ENCODE measurements at places on chromosomes 5 and 9. TPM values are rescaled to one million over a fixed set of nuclear protein-coding genes. Genes with fewer than 3 reads are reported as not detected.

PFN3 gene
- total RNA-seq = not detected

VCAN gene
- total RNA-seq = 404 TPM

IFNA21 gene
- not detected for total RNA-seq

DNAJC18 gene
- 18.9 TPM for total RNA-seq

SMIM33 gene
- not detected for total RNA-seq

SPINK13 gene
- total RNA-seq = not detected

DNA sequence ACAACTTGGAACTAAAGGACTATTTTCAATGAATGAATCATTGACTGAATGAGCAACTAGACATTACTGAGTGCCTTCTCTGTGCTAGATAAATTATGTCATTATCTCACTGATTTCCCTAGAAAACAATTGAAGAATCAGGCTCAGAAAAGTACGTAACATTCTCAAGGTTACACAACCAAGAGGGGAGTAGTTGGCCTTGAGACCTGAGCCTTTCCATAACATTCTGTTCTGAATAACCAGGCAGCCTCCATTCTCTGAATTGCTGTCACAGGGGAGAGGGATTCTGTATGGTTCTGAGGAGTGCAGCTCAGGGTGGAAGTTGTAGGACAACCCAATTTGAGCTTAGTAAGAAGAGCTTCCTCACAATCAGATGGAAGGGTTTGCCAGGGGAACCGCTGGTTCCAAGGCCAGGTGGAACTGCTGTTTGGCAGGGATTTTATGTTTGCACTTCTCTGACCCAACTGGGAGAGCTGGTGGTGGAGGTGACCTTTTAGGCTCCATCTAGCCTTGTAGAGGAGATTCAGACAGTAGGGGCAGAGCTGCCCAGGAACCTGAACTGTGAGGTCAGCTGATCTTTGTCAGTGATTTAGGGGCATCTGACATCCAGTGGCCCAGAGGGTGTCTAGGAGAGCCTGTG is 16.3 kb downstream of the POLR1E start:
- no peak for DNase-seq
- peaks cover 59% of the 10 kb centered on the region for H3K36me3 ChIP-seq
- H3K27ac ChIP-seq = no peak overlapping the region

DNA sequence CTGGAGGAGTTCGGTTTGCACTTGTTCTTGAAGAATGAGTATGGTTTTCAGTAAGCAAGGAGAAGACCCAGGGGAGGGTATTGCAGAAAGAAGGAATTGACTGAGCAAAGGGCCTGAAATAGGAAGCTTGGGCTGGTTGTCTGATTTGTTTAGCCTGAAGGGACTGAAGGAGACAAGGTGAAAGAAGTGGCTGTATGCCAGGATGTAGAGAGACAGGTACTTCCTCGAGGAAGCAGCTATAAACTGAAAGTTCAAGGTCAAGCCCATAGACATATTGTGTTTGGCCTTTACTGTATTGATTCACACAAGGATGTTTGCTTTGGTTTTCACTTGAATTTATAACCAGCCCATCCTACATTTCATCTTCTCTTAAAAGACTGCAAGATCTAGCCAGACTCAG is 183.1 kb downstream of the PALM2AKAP2 start:
- DNase-seq = no peak
- no peak overlapping the region for H3K4me3 ChIP-seq
- no peak overlapping the region for H3K27ac ChIP-seq

GRCh38 chr9:130660683-130661450 is 3.5 kb upstream of the PRDM12 start:
- H3K27ac ChIP-seq = no peak overlapping the region
- peaks cover 100% of the 10 kb centered on the region for H3K27me3 ChIP-seq
- H3K4me1 ChIP-seq = peaks cover 20% of the 10 kb centered on the region
- no peaks in the 10 kb centered on the region for H3K36me3 ChIP-seq

DNA sequence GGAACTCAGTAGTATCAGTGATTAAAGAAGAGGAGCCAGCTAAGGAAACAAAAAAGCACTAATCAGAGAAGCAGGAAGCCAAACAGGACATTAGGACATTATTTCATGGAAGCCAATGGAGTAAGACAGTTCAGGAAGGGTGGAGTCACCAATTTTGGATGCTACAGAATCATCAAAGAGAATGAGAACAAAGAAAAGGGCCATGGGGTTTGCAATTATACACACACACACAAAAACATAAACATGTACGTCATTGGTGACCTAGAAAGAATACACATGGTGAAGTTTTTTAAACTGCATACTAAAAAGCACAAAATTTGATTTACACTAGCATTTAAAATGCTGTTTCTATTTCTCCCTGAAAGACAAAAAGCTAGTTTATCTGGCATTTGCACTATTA is 96.8 kb upstream of the MRPS30 start:
- H3K27me3 ChIP-seq = no peaks in the 10 kb centered on the region
- H3K27ac ChIP-seq = no peak overlapping the region
- H3K36me3 ChIP-seq = no peaks in the 10 kb centered on the region
- no peak overlapping the region for H3K4me3 ChIP-seq
- DNase-seq = no peak

DNA sequence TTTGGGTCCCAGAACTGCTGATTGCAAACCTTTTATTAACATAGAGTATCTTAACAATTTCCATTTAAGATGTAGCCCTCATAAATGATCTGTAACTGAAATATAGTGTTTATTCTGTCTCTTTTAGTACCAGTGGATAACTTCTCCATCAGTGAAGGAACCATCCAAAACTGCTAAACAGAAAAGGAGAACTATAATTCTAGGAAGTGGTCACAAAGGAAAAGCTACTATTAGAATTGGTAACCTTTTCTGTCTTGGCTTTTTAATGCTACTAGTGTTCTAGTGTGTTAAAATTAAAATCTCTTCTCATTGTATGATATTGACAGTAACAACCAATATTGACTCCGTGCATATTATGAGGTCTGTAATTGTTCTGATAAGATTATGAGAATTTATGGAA is 12.8 kb downstream of the CEP78 start:
- DNase-seq = no peak
- H3K36me3 ChIP-seq = peaks cover 8% of the 10 kb centered on the region
- H3K27me3 ChIP-seq = no peaks in the 10 kb centered on the region

- no peaks in the 10 kb centered on the region for H3K36me3 ChIP-seq
- no peaks in the 10 kb centered on the region for H3K27me3 ChIP-seq
- H3K27ac ChIP-seq = no peak overlapping the region
- DNase-seq = no peak
- no peaks in the 10 kb centered on the region for H3K4me1 ChIP-seq
Measured at GRCh38 chr9:2128618-2129017, 113.5 kb downstream of the SMARCA2 start.

- no peaks in the 10 kb centered on the region for H3K36me3 ChIP-seq
- no peak overlapping the region for H3K4me3 ChIP-seq
- H3K27me3 ChIP-seq = no peaks in the 10 kb centered on the region
Measured at GRCh38 chr5:3034449-3034848, 283.0 kb upstream of the IRX2 start.

DNA sequence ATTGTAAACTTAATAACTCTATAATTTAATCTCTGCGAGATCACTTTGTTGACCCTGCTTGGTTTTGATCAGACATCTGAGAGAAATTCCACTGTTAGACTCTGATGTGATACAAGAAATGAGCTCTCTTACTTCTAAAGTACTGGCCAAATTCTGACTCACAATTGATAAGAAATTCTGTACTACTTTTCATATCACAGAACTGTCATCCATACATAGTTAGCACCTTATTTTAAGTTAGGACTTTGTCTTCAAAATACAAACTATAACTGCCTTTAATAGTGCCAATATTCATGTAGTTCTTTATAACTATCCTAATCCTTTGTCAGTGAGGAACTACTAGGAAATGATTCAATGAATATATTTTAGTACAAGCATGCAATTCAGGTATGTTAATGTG is 23.4 kb downstream of the MARCHF11 start:
- DNase-seq = no peak
- H3K27ac ChIP-seq = no peak overlapping the region
- H3K4me1 ChIP-seq = no peaks in the 10 kb centered on the region
- H3K36me3 ChIP-seq = no peaks in the 10 kb centered on the region

DNA sequence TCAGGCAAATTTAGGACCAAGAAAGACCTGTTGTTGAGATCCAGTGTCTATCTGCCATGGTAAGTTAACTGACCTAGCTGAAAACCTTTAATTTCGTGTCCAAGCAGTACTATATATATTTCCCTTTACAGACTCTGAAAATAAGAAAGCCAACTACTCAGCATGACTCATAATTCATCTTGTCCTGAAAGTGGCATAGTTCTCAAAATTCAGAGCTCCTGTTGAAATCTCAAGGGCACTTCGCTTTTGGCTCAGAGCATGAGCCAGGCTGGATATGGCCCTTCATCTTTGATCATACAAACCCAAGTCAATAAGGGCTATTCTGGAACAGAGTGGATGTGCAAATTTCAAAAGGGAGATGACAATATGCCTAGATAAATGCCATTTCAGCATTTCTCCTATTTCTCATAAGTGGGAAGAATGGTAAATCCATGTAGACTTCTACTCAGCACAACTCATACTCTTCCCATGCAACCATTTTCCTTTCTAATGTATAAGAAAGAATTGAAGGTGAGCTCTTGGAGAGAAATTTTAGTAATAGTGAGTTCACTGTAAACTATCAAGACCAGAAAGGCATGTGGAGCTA is 567.9 kb upstream of the DAB2 start:
- H3K27ac ChIP-seq = no peak overlapping the region
- H3K4me1 ChIP-seq = no peaks in the 10 kb centered on the region
- no peaks in the 10 kb centered on the region for H3K27me3 ChIP-seq
- no peak for DNase-seq
- H3K4me3 ChIP-seq = no peak overlapping the region

DNA sequence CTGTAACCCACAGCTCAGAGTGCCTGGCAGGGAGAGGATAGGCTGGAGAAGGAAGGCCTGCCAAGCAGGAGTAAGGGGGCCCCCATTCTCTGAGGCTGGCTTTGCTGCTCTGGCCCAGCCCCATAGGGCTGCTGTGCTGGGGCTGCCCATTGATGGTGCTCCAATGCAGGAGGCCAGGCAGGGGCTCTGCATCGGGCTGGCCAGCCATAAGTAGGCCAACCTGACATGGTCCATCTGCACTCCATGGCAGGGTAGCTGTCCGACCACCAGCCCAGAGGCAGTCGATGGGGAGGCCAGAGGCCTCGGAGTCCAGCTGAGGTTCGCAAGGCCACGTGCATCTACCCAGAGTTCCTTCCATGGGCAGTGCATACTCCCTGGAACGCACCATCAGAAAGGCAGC is 75.0 kb upstream of the PITX1 start:
- H3K4me3 ChIP-seq = no peak overlapping the region
- no peak overlapping the region for H3K27ac ChIP-seq
- no peaks in the 10 kb centered on the region for H3K36me3 ChIP-seq

GRCh38 chr9:71737455-71737854 is 30.9 kb downstream of the CEMIP2 start:
- H3K36me3 ChIP-seq = no peaks in the 10 kb centered on the region
- no peak overlapping the region for H3K4me3 ChIP-seq
- H3K4me1 ChIP-seq = no peaks in the 10 kb centered on the region
- no peaks in the 10 kb centered on the region for H3K27me3 ChIP-seq
- no peak overlapping the region for H3K27ac ChIP-seq

- no peak for DNase-seq
- H3K36me3 ChIP-seq = no peaks in the 10 kb centered on the region
- H3K4me1 ChIP-seq = no peaks in the 10 kb centered on the region
- no peak overlapping the region for H3K4me3 ChIP-seq
- no peak overlapping the region for H3K27ac ChIP-seq
Measured at GRCh38 chr9:1303932-1304331, 253.8 kb downstream of the DMRT2 start.

DNA sequence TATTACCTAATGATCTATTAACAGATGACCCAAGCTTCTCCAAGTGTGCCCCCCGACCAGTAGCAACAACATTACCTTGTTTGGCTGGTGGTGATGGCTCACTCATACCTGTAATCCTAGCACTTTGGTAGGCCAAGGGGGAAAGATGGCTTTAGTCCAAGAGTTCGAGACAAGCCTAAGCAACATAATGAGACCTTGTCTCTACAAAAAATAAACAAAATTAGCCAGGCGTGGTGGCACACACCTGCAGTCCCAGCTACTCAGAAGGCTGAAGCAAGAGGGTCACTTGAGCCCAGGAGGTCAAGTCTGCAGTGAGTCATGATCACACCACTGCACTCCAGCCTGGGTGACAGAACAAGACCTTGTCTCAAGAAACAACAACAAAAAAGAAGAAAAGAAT is 62.9 kb downstream of the GCNT1 start:
- H3K4me3 ChIP-seq = no peak overlapping the region
- no peak overlapping the region for H3K27ac ChIP-seq
- H3K4me1 ChIP-seq = no peaks in the 10 kb centered on the region
- no peaks in the 10 kb centered on the region for H3K27me3 ChIP-seq
- no peaks in the 10 kb centered on the region for H3K36me3 ChIP-seq

DNA sequence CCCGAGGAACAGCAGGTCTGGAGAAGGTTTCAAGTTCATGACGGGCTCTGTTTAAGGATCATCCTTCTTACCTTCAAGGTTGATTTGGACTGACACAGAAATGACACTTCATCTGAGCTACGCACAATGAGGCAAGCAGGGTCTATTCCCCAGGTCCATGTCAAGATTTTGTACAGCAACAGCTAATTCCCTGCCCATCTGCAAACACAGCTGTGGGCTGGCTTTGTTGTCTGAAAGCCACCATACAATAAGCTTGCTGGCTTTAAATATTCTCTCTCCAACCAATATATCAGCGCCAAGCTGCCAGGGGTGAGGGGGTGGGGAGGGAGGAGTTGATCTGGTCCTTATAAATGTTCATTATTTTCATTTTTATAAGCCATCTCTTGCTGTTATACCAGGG is 92.0 kb downstream of the OTULIN start:
- H3K27ac ChIP-seq = no peak overlapping the region
- no peak overlapping the region for H3K4me3 ChIP-seq
- H3K27me3 ChIP-seq = no peaks in the 10 kb centered on the region
- no peak for DNase-seq

- no peaks in the 10 kb centered on the region for H3K36me3 ChIP-seq
- H3K27me3 ChIP-seq = no peaks in the 10 kb centered on the region
- H3K4me1 ChIP-seq = no peaks in the 10 kb centered on the region
- no peak overlapping the region for H3K4me3 ChIP-seq
- DNase-seq = no peak
Measured at GRCh38 chr9:83070261-83070660, 7.3 kb upstream of the RASEF start.

- H3K4me1 ChIP-seq = peaks cover 9% of the 10 kb centered on the region
- DNase-seq = no peak
- no peaks in the 10 kb centered on the region for H3K36me3 ChIP-seq
Measured at GRCh38 chr9:2425676-2426075, 195.9 kb upstream of the VLDLR start.

DNA sequence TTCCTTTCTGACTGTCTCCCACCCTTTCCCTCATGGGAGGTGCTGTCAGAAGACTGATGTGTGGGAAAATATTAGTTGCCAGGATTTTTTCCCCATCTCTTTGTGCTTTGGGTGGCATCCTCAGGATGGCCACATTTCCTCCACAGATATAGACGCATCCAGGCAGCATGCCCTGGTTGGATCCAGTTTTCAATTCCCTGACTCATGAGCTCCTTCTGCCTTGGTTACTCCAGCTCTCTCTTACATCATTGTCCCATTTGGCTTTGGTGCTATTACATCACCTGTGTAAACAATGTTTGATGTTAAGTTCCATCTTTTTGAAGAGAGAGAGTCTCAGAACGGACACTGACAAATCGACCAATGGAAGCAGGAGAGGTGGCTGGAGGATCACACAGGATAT is 302.5 kb downstream of the CDH18 start:
- H3K27ac ChIP-seq = no peak overlapping the region
- H3K4me1 ChIP-seq = no peaks in the 10 kb centered on the region
- DNase-seq = no peak
- H3K27me3 ChIP-seq = no peaks in the 10 kb centered on the region
- H3K36me3 ChIP-seq = no peaks in the 10 kb centered on the region
